AG08396 (cell line): ENCODE measurements at places on chromosomes 12 and 14.

- DNase-seq, result peak; percentile 35
Observed at GRCh38 chr12:110134691-110135411, 10.7 kb downstream of the IFT81 start.

DNA sequence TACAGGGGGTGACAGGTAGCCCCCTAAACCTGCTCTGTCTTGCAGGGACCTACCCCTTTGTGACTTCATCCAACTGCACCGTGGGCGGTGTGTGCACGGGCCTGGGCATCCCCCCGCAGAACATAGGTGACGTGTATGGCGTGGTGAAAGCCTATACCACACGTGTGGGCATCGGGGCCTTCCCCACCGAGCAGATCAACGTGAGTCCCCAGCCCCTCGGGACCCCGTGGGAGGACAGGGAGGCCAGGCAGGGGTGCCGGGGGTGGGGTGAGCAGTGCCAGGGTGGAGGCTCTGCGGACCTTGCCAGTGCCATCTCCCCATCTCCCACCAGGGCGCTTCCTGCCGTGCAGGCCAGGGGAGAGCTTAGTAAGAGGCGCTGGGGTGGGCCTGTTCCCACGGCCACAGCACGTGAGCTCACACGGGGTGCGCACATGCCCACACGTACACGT lies 11.1 kb upstream of the SIVA1 start:
- no peak for DNase-seq

DNA sequence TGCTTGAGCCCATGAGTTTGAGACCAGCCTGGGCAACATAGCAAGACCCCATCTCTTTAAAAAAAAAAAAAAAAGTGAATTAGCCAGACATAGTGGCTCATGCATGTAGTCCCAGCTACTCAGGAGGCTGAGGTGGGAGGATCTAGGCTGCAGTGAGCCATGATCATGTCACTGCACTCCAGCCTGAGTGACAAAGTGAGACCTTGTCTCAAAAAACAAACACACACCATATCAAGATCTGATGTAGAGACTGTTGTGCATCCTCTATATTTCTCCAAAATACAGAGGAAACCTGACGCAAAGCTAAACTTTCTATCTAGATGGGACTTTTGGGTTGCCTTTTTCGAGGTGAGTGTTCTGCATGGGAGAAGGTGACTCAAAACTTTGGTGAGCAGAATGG lies 77.4 kb upstream of the SLC8A3 start:
- DNase-seq, result no peak

DNA sequence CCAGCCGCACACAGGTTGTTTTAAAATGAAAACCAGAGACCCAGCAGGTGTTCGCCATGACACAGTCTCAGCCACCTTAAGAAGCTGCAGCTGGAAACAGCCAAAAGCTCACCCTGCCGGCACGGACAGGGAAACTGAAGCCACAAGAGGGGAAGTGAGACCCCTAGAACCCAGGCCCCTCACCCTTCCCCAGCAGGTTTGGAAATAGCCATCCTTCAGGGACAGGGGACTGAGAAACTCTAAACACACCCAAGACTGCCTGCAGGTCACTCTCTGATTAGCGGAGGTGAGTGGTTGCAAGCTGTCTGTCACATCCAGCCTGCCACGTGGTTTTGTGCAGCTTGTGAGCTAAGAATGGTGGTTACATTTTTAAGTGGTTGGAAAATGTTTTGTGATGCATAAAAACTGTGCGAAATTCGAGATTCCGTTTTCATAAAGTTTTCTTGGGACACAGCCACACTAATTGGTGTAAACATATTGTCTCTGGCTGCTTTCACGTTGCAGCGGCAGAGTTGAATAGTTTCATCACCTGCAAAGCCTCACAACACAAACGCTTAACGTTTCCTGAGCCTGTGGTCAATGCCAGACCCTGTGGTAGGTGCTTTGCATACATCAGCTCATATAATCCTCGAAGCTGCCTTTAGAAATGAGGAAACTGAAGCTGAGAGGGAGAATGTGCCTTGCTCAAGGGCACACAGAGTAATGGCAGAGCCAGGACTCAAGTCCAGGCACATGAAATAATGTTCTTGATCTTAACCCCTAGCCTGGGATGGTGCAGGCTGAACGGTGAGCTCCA lies 1.7 kb upstream of the SELPLG start:
- no peak for DNase-seq

- no peak for DNase-seq
Observed at GRCh38 chr14:105272623-105273022, 24.3 kb downstream of the BTBD6 start.

DNA sequence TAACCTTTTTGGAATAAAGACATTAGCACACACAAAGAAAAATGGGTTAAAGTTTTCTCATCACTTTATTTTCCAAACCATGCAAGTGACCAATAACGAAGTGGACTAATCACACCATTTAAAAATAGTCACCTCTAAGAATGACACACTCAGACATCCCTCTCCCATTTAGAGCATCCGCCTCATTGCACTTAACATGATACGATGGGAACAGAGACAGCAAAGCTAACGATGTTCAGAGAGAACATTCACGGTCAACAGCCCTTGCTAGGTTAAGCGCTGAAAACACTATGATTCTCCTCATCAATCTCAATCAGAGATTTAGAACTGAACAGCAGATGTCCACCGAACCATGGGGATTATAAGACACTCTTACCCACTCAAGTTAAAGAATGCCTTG lies 35.8 kb downstream of the NIN start:
- DNase-seq, result no peak

GRCh38 chr12:96570579-96570978 lies 81.2 kb downstream of the CFAP54 start:
- no peak for DNase-seq

GRCh38 chr14:85057221-85057620 lies 472.7 kb upstream of the FLRT2 start:
- no peak for DNase-seq

DNA sequence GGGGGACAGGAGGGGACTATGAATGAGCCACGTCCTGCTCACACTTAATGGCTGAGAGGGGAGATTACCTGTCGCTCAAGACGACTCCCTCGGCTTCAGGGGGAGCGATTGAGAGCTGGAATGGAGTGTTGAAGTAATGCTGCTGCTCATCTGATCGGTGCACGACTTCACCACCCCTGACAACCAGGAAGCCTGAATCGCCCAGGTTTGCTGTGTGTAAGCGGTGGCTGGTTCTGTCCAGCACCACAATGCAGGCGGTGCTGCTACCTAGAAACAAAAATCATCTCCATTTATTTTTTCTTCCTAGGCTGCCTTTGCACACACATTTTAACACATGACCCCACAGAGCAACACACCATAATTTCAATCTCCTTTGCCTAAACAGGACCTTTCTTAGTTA lies 37.3 kb downstream of the PPTC7 start:
- DNase-seq, result no peak

GRCh38 chr14:94009767-94010166 lies 12.7 kb downstream of the CCDC197 start:
- peak; percentile 57 for DNase-seq

DNA sequence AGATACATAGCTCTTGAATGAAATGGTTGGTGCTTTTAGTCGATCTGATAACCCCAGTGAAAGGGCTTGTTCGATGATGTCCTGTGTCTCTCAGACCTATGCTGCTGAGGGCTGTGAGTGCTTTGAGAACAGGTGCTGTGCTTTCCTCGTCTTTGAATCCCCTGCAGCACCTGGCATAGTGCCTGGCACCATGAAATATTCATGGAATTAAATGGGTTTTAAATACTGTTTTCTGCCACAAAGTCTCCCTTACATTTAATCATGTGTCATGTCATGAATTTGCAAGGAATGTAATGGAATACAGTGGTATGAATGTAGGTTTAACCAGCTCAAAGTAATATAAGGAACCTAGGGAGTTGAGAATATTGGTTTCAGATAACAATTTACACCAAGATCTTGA lies 220.5 kb upstream of the PRICKLE1 start:
- no peak for DNase-seq

GRCh38 chr12:60494244-60494643 lies 898.4 kb downstream of the SLC16A7 start:
- peak; percentile 25 for DNase-seq

GRCh38 chr12:56020423-56021184 lies at the start of gene IKZF4:
Gene IKZF4, plus strand, starts transcription at chr12:56021043. Its CDS starts 451 bp downstream, at chr12:56021494.
- peak; percentile 43 for DNase-seq

DNA sequence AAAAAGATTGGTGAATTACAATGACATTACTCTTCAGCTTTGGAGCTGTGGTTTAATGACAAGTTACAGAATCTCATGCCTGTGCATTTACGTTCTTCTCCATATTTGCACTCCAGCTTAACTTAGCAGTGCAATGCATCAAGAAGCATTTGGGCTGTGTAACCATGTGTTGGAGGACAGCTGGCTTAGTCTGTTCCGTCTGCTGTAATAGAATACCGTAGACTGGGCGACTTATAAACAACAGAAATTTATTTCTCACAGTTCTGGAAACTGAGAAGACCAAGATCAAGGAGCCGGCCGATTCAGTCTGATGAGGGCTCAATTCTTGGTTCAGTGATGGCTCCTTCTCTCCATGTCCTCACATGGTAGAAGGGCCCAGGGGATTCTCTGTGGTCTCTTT lies 943.5 kb downstream of the BCL11B start:
- DNase-seq, result no peak

- DNase-seq, result no peak
Observed at GRCh38 chr12:47813511-47814196, 6.0 kb downstream of the HDAC7 start.

DNA sequence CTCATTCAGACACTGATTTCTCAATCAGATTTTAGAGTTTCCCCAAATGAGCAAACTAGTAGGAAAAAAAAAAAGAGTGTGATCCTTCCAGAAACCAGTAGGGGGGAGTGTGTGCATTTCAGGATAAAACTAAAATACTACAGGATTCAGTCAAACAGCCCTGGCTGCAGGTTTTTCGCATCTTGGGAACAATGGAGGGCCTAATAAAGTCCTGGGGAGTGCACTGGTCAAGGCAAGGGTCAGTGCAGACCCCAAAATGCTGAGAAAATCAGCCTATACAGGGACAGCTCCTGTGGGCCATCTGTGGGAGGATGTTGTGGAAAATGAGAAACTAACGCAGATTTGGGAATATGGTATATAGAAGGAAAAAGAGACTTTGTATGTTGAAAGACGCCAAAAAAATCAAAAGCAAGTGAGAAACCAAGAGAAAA lies 22.2 kb upstream of the ABCD4 start:
- DNase-seq, result peak; percentile 52

DNA sequence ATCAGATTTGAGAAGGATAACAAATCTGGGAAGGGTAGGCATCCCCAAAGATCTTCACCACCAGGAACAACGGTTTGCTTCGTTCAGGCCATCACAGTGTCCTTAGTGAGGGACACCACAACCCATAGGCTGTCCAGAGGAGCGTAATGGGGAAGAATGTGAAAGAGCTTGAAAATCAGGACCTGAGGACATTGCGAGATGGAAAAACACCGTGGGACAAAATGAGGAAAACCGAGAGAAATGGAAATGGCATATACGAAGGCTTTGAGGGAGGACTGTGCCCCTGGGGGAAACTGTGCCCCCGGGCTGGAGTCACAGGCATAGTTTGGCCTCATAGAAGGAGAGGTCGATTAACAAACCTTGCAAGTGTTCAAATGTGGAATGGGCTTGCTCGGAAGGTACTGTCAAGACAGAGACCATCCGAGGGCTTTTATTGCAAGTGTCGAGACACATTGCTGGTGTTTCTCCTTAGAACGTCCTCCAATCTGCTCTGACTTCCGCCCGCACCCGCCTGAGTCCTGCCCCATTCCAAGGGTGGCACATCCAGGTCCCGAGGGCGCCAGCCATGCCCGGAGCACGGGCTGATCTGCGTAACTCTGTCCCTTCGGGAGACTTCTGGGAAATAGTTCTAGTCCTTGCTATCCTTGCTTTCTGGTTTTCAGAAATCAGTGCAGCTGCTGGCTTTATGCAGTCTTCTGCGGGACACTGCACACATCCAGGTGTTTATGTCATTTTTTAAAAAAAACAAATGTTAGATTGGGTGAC lies 885 bp upstream of the PALS1 start:
- peak; percentile 39 for DNase-seq

DNA sequence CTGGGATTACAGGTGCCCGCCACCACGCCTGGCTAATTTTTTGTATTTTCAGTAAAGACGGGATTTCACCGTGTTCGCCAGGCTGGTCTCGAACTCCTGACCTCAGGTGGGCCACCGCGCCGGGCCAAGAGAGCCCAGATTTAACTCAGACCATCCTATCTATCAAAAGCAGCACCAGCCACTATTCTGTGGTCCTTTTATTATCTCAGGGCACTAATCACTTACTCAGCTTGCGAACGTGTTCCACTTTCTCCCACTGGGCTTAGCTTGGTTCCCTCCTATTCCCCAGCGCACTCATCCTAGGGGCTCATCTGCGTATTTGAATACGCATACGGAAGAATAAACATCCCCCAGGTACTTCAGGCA lies 16.2 kb upstream of the AACS start:
- no peak for DNase-seq

- no peak for DNase-seq
Observed at GRCh38 chr12:49809381-49809905, 18.8 kb downstream of the NCKAP5L start.

DNA sequence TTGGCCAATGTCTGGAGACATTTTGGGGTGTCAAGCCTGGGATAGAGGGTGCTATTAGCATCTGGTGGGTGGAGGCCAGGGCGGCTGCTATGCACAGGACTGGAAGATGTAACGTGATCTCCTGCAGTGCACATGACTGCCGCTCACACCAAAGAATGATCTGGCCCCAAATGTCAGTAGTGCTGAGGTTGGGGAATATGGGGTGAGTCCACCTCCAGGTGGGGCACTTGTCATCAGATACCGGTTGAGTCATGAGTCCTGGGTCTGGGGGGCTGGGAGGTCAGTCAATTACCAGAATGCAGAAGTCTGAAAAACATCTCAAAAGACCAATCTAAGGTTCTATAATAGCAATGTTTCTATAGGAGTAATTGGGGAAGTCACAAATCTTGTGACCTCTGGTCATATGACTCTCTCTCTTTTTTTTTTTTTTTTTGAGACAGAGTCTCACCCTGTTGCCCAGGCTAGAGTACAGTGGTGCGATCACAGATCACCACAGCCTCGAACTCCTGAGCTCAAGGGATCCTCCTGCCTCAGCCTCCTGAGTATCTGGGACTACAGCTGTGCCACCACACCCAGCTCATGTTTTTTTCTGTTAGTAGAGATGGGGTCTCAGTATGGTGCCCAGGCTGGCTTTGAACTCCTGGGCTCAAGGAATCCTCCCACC lies 6.0 kb upstream of the SDSL start:
- DNase-seq, result no peak

- DNase-seq, result no peak
Observed at GRCh38 chr12:60863421-60863820, 1267.6 kb downstream of the SLC16A7 start.

DNA sequence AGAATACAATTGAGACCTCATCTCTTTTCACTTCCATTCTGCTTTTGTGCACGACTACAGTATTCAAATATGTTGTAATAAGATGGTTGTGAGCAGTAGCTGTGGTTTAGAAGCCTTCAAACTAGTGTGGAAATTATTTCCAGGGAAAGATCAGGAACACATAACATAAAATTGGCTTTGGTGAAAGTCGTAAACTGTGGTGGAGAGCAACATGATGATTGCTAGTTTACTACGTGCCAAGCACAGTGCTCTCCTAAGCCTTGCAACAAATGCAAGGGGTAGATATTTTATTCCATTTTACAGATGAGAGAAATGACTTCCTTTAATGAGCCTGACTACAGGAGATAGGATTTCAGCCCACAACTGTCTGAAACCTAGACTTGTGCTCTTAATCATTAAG lies 172.4 kb upstream of the LMNTD1 start:
- DNase-seq, result no peak
